Stimulated activated CD4-positive, alpha-beta T cell treated with anti-CD3 and anti-CD28 coated beads, Interleukin-12 subunit alpha, Interleukin-12 subunit beta, amount 100 ng/mL, for 48 hours (primary cell): ENCODE measurements at places on chromosomes 16 and 17.

DNA sequence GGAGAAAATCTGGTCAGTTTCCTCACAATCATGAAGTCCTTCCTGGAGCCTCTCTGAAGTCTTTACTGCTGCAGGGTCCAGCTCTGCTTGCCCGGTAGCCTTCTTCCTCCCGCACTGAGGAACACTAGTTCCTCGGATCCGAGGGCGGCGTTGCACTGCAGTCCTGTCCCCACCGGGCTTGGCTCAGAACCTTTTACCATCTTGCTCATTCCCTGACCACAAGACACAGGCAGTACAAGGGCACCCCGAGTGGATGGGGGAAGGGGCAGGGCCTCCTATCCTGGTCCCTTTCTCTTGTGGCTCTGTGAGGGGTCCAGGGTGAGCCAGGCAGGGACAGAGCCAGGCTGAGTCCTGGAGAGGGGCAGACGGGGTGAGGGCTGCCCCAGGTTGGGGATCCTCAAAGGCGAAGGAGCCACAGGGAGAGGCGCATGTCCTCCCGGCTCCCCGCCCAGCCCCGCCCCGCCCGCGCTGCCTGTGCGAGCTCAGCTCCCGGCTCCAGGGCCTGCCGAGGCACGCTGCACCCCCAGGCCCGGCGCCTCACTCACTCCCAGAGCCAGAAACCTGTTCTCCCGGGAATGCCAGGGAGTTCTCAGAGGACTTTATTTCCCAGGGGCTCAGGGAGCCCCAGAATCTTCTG, 1.5 kb downstream of the FOXN1 start:
- no peak for DNase-seq

DNA sequence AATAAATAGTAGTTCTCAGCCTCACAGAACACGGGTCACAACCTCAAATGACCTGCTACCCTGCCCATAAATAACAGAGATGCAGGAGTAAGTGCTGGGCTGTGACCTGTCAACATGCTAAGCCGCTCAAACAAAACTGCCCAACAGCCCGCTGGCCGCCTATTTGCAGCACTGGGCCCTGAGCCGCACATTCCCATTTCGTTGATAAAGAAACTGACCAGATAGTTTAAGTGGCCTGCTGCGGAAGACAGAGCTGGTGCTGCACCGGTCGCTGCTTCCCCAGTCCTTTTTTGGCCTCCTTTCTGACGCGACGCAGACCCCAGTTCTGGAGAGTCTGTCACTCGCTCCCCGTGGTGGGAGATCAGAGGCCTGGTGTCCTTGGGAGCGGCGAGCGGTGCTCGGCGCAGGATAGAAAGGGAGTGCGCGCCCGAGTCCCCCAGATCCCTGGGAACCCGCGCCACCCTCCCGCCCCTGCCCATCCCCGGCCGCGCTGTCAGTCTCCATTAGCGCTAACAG, 349 bp upstream of the SLC6A2 start:
- no peak for DNase-seq

DNA sequence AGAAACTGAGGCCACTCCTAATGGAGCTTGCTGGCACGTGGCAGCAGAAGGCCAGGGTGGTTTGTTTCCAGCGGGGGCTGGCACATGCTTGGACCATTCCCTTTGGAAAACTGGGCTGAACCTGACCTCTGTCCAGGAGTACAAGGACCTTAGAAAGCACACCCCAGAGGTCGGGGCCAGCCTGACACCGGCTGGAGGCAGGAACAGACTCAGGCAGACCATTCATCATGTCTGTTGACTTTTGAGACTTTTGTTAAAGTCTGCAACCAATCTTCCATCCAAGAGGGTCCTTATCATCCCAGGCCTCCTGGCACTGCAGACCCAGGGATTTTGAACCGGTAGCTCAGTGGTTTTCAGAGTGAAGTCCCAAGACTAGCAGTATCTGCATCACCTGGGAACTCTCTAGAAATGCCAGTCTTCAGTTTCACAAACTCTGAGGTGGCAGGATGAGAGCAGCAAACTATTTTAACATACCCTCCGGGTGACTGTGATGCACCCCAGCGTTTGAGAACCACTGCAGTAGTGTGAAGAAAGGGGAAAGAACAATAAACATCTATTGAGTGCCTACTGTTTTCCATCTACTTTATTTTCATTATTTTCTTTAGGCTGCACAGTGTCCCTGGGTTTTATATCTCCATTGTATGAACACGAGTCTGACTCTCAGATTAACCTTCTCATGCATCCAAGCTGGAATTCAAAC, 145.3 kb upstream of the PLCG2 start:
- no peak for DNase-seq

GRCh38 chr17:77651988-77652387, 306.5 kb upstream of the TNRC6C start:
- DNase-seq: no peak

GRCh38 chr17:66943484-66943883, 21.0 kb upstream of the CACNG4 start:
- no peak for DNase-seq

DNA sequence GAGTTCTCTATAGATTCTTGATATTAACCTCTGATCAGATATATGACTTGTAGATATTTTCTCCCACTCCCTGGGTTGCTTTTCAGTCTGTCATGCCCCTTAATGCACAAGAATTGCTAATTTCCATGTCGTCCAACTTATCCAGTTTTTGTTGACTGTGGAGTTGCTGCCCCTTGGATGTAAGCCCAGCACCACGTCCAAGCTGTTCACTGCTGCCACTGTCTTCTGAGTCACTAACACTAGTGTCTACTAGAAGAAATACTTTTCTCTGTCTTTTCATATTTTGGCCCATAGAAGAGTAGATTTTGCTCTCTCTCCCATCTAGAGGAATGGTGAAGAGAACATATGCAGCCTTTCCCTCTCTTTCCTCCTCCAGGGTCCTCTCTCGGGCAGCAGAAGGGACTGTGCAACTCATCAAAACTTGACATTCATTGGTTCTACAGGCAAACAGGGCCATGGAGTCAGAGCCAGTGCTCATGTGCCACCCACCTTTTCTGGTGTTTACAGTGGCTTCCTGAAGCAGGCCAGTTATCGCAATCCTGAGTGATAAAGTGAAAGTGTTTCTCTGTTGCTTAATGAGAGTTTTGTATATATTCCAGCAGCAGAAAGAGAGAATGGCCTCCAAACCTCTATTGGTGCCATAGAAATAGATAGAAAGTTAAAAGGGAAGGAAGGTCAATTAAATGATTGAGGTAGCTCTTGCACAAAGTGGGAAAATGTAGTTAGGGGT, 22.6 kb upstream of the PMP22 start:
- no peak for DNase-seq

- DNase-seq: no peak
Observed at GRCh38 chr16:61957075-61957855, 79.0 kb downstream of the CDH8 start.

DNA sequence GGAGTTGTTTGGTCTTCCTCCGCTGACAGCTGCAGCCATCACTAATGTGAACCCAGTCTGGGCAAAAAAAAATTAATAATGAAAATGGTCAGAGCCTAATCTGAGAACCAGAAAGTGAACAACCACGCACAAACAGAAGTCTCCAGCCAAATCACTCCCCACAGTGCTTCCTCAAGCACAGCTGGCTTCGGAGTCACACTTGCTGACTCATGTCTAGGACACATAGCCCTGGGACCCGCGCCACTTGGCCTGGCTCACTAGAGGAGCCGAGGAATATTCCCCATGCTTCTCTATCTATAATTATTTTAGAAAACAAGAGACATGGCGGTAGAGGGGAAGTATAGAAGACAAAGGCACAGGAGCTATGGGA, 109.1 kb downstream of the ZFHX3 start:
- DNase-seq: no peak

DNA sequence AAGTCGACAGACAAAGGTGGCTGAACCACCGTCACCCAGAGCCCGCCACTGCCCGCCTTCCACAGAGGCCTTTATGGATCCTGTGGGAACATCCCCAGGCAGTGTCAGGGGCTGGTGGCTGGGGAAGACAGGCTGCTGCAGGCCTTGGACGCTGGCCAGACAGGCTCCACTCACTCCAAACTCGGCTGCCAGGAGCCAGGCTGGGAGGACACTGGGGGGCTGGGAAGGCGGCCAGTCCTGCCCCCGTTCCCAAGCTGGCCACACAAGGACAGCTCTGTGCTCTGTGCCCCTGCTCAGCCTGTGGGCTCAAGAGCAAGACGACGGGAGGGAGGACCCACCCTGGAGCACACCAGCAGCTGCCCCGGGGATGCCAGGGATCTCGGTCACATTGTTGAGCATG, 7.6 kb upstream of the LCAT start:
- no peak for DNase-seq

DNA sequence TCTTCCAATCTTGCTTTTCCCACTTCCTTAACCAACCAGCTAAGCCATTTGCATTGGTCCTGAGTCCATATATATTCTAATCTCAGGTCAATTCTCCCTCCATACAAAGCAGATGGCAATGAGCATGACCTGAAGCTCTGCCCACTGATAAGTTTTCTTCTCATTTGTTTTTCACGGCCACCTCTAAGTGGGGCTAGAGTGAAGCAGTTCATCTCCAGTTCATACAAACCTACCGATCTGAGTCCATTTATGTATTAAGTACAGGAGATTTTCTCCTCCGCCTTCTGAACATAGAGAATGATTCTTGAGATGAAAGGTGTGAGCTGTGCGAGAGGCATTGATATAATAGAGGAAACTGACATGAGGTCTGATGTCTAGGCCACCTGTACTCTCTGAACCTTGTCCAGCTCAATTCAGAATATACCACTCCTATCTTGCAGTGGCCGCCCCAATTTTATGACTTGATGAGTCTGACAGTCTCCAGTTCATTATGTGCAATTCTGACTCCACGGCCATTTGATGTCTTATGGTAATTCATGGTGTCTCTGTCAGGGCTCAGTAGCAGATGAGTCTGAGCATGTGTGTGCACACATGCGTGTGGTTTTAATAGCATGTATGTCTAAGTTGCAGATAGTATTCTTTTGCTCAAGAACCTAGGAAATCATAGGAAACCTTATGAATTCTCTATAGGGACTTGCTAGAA, 329.8 kb downstream of the PMP22 start:
- no peak for DNase-seq

GRCh38 chr17:4038076-4038475, 73.8 kb upstream of the ATP2A3 start:
- DNase-seq: no peak

DNA sequence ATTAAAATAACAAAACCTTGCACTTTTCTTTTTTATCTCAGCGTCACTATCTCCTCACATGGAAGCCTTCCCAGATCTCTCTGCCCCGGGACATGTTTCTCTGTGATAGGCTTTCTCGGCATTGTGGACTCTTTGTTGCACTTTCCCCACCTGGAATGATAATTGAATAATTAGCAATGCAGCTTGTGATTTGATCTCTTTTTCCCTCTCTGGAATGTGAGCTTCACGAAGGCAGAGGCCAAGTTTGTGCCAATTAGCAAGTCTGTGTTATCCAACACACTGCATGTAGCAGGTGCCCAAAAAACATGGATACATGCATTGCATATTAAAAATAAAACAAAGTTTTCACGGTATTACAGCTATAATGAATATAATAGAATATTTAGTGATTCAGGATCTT, 431.2 kb downstream of the HAPSTR1 start:
- DNase-seq: no peak

DNA sequence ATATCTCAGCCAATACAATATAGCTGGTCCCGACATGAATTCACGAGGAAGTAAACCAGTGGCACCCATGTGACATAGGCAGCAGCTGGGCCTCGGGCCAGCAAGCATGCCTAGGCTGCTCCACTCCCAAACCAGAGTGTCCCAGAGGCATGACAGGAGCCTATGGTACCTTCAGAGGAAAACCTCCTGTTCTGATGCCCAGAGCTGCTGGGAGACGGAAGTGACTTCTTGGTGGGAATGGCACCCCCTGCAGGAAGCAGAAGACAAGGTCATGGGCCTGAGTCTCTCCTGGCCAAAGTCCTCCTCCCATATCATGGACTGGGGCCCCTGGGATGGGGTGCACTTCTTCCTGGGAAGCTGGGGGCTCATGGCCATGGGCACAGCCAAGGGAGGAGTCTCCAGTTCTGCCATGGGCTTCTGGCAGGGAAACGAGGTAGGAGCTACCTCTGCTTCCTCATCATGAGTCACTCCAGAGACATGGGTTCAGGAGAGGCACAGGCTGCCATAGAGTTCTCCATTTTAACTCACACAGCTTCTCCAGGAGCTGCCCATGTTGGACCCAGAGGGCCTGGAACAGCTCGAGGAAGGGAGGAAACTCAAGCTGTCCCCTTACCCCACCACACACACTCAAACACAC, 13.4 kb downstream of the FBF1 start:
- peak; percentile 10 for DNase-seq

GRCh38 chr17:40922239-40922638, 15.2 kb downstream of the KRT23 start:
- DNase-seq: no peak

DNA sequence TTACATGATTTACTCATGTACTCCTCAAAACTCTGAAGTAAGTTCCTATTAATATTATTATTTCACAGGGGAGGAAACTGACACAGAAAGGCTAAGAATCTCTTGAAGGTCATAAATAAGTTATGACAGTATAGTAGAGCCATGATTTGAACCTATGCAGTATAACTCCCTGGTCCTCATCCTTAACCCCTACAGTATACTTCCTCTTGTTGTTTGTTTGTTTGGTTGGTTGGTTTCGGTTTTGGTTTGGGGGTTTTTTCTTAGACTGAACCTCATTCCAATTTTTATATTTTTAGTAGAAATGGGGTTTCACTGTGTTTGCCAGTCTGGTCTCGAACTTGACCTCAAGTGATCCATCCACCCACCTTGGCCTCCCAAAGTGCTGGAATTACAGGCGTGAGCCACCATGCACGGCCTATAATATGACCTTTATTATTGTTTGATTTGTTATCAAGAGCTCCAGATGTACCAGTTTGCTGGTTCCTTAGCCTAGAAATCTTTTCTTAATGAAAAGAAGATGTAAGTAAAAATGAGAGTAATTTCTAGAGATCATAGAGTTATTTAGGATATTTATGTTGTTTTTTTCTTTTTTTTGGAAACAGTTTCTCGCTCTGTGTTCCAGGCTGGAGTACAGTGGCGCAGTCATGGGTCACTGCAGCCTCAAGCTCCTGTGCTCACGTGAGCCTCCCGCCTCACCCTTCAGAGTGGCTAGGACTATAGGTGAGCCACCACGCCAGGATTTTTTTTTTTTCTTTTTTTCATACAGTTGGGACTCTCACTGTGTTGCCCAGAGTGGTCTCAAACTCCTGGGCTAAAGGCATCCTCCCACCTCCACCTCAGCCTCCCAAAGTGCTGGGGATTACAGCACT, 4.8 kb downstream of the PRR11 start:
- no peak for DNase-seq

DNA sequence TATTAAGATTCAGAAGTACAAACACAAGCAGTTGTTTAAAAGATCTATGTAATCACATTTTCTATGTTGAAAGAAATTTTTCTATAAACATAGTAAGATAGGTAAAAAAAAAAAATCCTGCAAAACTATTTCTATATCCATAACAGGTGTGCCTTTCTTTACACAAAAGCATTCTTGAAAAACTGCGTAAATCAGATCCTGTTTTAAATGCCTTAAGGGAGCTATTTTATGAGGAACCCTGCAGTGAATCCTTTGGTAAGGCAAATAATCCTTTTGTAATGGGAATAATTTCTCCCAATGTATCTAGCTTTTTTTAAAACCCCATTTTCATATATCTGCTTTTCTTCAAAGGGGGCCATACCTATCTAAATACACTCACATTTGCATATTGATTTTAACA, 157.3 kb downstream of the AATF start:
- DNase-seq: no peak

- no peak for DNase-seq
Observed at GRCh38 chr17:80942423-80943345, 49.0 kb upstream of the CHMP6 start.
